Kidney capillary endothelial cell (primary cell): ENCODE measurements at places on chromosomes 3 and 15.

GRCh38 chr3:123263941-123264340 lies 62.2 kb downstream of the SEC22A start:
- no peak for DNase-seq

GRCh38 chr3:143831994-143832393 lies 16.3 kb downstream of the SLC9A9 start:
- no peak for DNase-seq

DNA sequence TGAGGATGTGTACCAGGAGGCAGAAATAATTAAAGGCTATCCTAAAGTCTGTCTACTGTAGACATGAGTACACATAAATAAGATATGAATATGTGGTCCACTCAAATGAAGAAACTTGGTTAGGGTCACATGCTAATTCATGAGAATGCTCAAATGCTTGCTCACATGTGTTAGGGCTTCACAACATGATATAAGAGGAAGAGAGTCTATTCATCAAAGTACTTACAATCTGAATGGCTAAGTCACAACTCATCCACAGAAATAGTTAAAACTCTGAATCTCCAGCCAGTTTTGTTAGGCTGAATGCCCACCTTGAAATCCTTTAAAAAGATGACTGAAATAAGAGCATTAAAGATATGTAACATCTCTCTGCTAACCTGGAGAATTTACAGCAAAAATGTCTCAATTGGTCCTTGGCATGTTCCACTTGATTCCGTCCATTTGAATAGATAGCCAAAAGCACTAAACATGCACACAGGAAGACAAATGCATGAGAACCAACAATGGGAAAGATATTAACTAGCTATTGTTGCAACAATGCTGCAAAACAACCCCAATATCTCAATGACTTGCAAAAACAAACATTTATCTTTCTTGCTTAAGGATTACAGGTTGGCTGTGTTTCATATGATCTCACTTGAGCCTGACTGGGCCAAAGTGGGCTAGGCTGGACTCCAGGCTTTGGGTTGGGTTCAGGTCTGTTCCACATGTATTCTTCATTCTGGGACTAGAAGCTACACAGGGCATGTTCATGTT lies 10.6 kb upstream of the TBC1D5 start:
- no peak for DNase-seq

DNA sequence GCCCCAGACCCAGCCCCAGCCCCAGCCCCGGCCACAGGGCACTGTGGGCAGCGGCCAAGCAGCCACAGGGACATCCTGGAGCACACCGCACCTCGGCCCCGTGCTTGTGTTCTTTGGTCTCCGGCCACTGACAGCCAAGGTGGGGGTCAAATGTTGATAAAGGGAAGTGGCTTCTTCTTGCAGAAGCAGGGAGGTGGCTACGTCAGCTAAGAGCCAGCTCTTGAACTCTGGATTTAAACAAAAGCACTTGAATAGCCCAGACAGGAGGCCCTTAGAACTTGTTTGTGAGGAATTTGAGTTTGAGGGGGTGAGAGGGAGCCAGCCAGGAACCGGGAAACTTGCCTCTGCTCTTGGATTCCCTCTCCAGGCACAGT lies 135.8 kb upstream of the ABHD17C start:
- no peak for DNase-seq

GRCh38 chr15:99961011-99961441 lies 227.8 kb upstream of the LYSMD4 start:
- DNase-seq: peak; percentile 15

DNA sequence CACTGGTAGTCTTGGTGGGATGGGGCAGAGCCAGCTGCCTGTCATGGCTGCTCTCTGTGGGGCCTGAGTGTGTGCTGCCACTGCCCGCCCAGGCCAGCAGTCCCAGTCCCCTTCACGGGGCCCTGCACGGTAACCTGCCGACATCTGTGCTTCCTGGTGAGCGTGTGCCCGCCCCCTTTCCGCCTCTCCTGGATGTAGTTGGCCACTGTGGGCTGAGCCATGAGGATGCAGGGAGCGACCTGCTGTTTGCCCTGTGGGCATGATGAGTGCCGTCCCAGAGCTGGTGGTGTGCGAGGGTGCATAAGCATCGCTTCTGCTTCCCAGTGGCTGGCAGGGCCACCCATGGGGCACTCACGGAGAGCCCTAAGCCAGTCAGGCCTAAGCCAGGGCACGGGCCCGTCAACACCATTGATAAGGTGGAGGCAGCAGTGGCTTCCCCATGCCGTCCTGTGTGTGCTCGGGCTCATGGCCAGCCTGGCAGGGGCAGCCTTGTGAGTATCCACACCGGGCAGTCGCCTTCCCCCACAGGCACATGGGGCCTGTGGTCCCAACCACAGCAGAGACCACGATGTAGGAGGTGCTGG lies 14.6 kb downstream of the PLXNA1 start:
- no peak for DNase-seq
